GM23248 (cell line): ENCODE measurements at places on chromosomes 12 and 14.

DNA sequence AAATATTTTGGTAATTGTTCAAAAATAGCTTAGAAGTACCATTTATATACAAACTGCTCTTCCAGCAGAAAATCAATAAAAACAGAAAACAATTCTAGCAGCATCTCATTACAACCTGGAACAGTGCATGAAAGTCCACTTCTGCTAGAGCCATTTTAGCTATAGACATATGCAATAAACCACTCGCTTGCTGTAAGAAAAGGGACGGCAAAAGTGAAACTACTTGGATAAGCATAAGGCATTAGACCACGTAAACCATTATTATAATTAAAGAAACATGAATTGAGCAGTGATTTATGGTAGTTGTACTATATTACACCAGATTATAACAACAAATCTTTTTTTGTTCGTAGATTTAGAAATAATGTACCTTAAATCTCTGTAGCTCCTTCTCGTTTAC, 48.7 kb downstream of the LRIG3 start:
- no peaks in the 10 kb centered on the region for H3K27me3 ChIP-seq
- peaks cover 23% of the 10 kb centered on the region for H3K4me1 ChIP-seq
- peak overlapping the region; percentile 73 for H3K4me3 ChIP-seq
- peaks cover 80% of the 10 kb centered on the region for H3K36me3 ChIP-seq
- peak overlapping the region; percentile 7; the same call in 1 of the 2 replicates for H3K27ac ChIP-seq
- peak; percentile 74 for DNase-seq

- H3K4me1 ChIP-seq, result no peaks in the 10 kb centered on the region
- no peaks in the 10 kb centered on the region for H3K27me3 ChIP-seq
- H3K27ac ChIP-seq, result no peak overlapping the region
- H3K36me3 ChIP-seq, result no peaks in the 10 kb centered on the region
- DNase-seq, result no peak
- H3K4me3 ChIP-seq, result no peak overlapping the region
Observed at GRCh38 chr12:15580431-15580830, 208.8 kb downstream of the EPS8 start.

DNA sequence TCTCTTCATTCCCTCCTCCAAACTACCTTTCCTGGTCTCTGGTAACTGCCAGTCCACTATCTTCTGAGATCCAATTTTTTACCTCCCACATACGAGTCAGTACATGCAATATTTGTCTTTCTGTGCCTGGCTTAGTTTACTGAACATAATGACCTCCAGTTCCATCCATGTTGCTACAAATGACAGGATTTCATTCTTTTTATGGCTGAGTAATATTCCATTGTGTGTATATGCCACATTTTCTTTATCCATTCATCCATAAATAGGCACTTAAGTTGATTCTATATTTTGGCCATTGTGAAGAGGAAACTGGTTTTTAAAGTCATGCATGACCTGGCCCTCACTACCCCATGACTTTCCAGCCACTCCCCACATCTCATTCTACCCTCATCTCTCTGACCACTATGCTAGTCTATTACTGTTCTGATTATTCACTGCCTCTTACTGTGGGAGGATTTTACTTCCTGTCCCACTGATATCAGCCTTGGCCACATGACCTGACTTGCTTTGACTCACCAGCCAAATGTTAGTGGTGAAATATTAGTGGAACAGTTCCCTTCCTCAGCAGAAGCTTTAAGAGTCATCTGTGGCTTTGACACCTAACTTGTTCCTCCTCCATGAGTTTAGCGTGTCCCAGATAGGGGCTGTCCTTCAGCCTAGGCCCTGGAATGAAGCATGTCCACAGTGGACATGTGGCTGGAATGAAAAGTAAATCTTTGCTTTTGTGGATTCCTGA, 52.2 kb downstream of the GOLGA5 start:
- H3K4me1 ChIP-seq, result peaks cover 5% of the 10 kb centered on the region; the same call in 1 of the 2 replicates
- peak overlapping the region; percentile 51 for H3K27ac ChIP-seq
- H3K4me3 ChIP-seq, result no peak overlapping the region

GRCh38 chr12:63220921-63221320, 69.9 kb upstream of the AVPR1A start:
- no peak for DNase-seq
- no peaks in the 10 kb centered on the region for H3K36me3 ChIP-seq
- no peak overlapping the region for H3K27ac ChIP-seq

GRCh38 chr12:1879633-1880032, 38.8 kb downstream of the CACNA2D4 start:
- H3K27me3 ChIP-seq, result peaks cover 47% of the 10 kb centered on the region
- H3K36me3 ChIP-seq, result no peaks in the 10 kb centered on the region
- H3K4me1 ChIP-seq, result no peaks in the 10 kb centered on the region
- no peak overlapping the region for H3K27ac ChIP-seq
- H3K4me3 ChIP-seq, result no peak overlapping the region
- DNase-seq, result no peak

GRCh38 chr12:43148691-43149090, 403.3 kb downstream of the ADAMTS20 start:
- H3K27ac ChIP-seq, result no peak overlapping the region
- H3K4me3 ChIP-seq, result no peak overlapping the region
- peaks cover 39% of the 10 kb centered on the region for H3K4me1 ChIP-seq
- H3K27me3 ChIP-seq, result no peaks in the 10 kb centered on the region

GRCh38 chr14:24331731-24332267, 3.1 kb downstream of the ADCY4 start:
- no peaks in the 10 kb centered on the region for H3K36me3 ChIP-seq
- no peak overlapping the region for H3K27ac ChIP-seq
- no peak overlapping the region for H3K4me3 ChIP-seq
- DNase-seq, result no peak
- no peaks in the 10 kb centered on the region for H3K27me3 ChIP-seq

- no peaks in the 10 kb centered on the region for H3K27me3 ChIP-seq
- DNase-seq, result peak; percentile 62
- no peak overlapping the region for H3K4me3 ChIP-seq
Observed at GRCh38 chr12:90896164-90896563, 58.8 kb downstream of the CCER1 start.

DNA sequence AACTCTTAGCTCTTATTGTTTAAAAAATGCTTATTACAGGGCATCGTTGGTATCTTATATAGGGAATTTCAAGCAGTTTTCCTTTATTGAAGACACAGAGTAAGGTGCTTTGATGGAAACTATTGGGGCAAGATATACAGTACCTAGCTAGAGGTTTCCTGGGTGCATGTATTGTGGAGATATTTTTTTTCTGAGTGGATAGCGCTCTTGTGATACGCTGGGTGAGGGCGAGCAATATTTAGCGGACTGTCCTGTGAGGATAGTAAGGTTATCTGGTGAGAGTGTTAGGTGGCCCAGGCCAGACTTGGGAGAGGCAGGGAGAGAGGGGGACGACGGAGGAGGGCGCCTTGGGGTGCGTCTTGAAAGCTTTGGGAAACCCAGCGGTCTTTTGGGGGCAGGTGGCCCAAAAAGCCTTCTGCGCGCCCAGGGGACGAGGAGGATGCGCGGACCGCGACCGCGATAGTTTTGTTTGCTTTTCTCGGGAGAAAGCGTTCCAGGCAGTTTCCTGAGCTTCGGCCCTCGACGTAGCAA, 596 bp upstream of the BICD1 start:
- no peak for DNase-seq
- peak overlapping the region; percentile 93 for H3K4me3 ChIP-seq
- H3K36me3 ChIP-seq, result no peaks in the 10 kb centered on the region

GRCh38 chr12:46179693-46180452, 89.0 kb downstream of the SLC38A1 start:
- no peaks in the 10 kb centered on the region for H3K27me3 ChIP-seq
- H3K4me3 ChIP-seq, result no peak overlapping the region
- DNase-seq, result no peak
- no peaks in the 10 kb centered on the region for H3K4me1 ChIP-seq
- no peaks in the 10 kb centered on the region for H3K36me3 ChIP-seq
- no peak overlapping the region for H3K27ac ChIP-seq

DNA sequence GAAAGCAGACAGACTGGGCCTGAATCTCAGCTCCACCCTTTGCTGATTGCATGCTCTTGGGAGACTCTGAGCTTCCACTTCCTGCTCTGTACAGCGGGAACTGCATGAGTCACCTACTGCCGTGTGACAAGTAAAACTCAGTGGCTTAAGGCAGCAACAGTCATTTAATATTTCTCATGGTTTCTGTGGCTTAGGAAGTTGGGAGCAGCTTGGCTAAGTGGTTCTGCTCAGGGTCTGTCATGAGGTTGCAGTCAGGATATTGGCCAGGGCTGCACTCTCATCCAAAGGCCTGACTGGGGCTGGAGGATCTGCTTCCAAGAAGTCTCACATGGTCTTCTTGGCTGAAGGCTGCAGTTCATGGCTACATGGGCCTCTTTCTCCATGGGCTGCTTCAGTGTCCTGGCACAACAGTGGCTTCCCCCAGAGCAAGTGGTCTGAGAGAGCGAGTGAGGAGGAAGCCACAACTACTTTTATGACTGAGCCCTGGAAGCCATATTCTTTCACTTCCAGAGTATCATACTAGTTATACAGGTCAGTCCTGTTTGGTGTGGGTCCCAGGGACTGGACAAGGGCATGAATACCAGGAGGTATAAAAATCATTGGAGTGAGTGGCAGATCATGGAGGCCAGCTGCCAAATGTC, 49.7 kb downstream of the FAM222A start:
- DNase-seq, result peak; percentile 72
- H3K27ac ChIP-seq, result no peak overlapping the region
- no peak overlapping the region for H3K4me3 ChIP-seq

DNA sequence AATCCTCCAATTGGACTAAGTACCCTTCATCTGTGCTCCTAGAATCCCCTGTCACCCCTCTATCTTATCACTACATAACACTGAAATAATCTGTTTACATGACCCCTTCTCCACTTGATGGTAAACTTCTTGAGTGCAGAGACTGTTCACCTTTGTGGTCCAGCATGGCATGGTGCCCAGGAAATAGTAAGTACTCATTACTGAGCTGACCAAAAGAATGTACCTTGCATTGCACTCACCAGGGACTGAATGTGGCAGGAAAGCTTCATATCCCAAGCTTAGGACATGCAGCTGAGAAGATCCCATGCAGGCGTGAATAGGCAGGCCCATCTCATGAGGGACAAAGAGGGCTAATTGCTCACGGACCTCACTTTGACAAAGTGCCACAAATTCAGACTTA, 1.4 kb upstream of the GARIN2 start:
- H3K4me3 ChIP-seq, result no peak overlapping the region
- H3K27me3 ChIP-seq, result no peaks in the 10 kb centered on the region
- no peaks in the 10 kb centered on the region for H3K36me3 ChIP-seq
- H3K27ac ChIP-seq, result no peak overlapping the region

DNA sequence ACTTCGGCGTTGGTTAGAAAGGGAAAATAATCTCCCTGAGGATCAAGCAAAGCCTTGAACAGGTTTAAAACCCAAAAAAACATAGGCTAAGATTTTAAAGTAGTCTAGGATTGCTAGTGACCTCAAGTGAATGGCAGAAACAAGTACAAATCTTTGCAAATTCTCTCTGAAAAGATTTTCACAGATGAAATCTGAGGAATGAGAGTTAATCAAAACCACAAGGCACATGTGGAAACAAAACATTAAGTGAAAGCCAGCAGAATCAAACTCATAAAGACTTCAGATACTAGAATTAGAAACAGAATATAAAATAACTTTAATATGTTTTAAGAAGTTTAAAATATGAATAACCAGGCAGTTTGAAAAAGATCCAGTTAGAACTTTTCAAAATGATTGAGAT, 52.2 kb upstream of the CFL2 start:
- peak; percentile 49 for DNase-seq
- H3K27ac ChIP-seq, result no peak overlapping the region
- no peaks in the 10 kb centered on the region for H3K27me3 ChIP-seq
- H3K4me1 ChIP-seq, result peaks cover 19% of the 10 kb centered on the region
- peaks cover 31% of the 10 kb centered on the region; the same call in 1 of the 2 replicates for H3K36me3 ChIP-seq
- no peak overlapping the region for H3K4me3 ChIP-seq

DNA sequence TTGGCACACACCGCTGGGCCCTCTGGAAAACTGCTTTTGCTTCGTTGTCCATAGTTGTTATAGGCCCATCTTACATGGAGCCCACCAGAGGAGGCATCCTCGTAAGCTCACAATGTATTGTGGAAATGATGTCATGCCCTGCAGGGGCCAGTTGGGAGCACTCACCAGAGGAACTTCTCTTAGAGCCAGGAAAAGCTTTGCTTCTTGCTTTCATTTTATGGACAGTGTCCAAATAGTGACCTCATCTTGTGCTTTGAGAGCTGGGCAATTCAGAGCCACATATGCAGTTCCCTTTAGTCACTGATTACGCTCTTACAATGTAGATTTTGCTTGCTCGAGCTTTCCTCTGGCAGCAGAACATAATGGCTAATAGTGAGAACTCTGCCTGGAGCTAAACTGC, 275.6 kb downstream of the AACS start:
- H3K27me3 ChIP-seq, result no peaks in the 10 kb centered on the region
- H3K36me3 ChIP-seq, result no peaks in the 10 kb centered on the region
- DNase-seq, result peak; percentile 75
- no peak overlapping the region for H3K4me3 ChIP-seq
- no peaks in the 10 kb centered on the region for H3K4me1 ChIP-seq

DNA sequence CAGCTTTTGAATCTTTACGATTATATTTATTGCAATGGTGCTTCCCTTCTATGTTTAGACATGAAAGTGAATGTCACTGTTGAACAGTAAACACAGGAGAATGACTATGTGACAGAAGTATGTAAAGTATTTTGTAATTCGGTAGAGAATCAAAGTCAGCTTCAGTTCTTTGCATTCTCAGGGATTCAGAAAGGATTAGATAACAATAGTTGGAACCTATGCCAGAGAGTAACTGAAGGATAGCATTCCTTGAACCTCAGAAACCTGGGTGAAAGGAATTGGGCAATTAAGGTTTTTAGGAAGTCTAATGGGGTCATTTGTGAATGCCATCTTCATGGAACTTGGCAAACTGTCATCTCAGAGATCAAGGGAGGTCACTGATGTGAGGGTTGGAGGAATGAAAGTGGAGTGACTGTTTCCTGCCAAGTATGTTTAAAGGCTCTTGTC, 305.3 kb upstream of the DDHD1 start:
- no peaks in the 10 kb centered on the region for H3K27me3 ChIP-seq
- H3K36me3 ChIP-seq, result no peaks in the 10 kb centered on the region
- peaks cover 15% of the 10 kb centered on the region for H3K4me1 ChIP-seq
- DNase-seq, result peak; percentile 53

- no peaks in the 10 kb centered on the region for H3K27me3 ChIP-seq
- H3K4me3 ChIP-seq, result no peak overlapping the region
- 0 out of 2 replicates have a peak overlapping the region, but pooled peaks have one; percentile 36 for H3K27ac ChIP-seq
- peak; percentile 55 for DNase-seq
Observed at GRCh38 chr14:22908601-22909000, 10.3 kb downstream of the RBM23 start.

- peaks cover 5% of the 10 kb centered on the region for H3K4me1 ChIP-seq
- H3K4me3 ChIP-seq, result peak overlapping the region; percentile 76
- no peak overlapping the region for H3K27ac ChIP-seq
- peak; percentile 45 for DNase-seq
Observed at GRCh38 chr14:63852271-63852816, 460 bp upstream of the SYNE2 start.

DNA sequence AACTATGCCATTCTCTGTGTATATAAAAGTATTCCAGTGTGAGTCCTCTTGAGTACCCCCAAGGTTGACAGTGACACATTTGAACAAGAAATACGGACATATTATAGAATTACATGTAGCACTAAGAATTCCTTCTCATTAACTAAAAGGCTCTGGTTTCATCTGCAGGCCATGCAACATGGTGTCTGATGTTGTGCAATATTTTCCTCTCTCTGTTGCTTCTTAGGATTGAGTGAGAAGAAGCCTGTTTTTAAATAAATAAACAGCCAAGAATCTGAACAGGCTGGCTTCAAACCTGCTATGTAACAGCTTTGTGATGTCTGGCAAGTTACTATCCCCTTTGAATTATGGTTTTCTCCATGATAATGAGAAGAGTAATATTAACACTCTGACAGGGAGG, 22.2 kb upstream of the CCER1 start:
- H3K27ac ChIP-seq, result no peak overlapping the region
- peaks cover 33% of the 10 kb centered on the region for H3K4me1 ChIP-seq
- H3K36me3 ChIP-seq, result no peaks in the 10 kb centered on the region
- no peak overlapping the region for H3K4me3 ChIP-seq
- DNase-seq, result peak; percentile 33
